Stimulated activated CD4-positive, alpha-beta T cell treated with anti-CD3 and anti-CD28 coated beads, Interleukin-4, amount 100 ng/mL, for 48 hours (primary cell): ENCODE measurements at places on chromosomes 13 and 19.

DNA sequence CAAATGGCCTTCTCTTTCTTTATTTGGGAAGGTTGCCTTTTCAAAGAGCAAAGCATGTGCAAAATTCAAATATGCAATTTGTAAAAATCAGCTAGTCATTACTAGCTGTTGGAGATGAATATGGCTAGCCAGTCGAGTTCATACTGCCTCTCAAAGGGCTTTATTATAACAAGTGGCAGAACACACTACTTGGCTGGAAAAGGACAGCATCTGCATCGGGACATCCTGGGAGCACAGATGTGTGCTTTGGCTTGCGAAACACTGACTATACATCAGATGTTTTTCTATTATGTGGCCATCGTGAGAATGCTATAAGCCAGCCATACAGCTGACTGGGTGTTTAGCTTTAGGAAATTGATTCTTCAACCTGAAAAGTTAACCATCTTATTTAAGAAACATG, 424.2 kb downstream of the KCTD12 start:
- no peak for DNase-seq

DNA sequence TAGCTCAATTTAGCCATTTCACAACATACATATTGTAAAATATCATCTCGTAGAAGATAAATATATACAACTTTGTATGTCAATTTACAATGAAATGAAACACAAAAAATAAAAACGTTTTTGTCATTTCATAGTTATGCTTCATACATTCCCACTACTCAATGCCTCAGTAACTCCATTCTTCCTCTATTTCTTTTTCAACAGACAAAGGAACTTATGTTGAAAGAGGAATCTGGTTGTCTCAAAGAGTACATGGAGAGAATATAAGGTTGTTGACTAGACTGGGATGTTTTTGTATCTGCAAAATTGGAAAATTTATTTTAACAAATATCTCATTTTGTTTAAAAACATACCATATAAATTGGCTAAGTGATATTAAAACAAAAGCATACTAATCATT, 12.8 kb downstream of the KCTD12 start:
- no peak for DNase-seq

- no peak for DNase-seq
These were observed 1.1 kb downstream of the ATP4A start for GRCh38 chr19:35562336-35562735.

DNA sequence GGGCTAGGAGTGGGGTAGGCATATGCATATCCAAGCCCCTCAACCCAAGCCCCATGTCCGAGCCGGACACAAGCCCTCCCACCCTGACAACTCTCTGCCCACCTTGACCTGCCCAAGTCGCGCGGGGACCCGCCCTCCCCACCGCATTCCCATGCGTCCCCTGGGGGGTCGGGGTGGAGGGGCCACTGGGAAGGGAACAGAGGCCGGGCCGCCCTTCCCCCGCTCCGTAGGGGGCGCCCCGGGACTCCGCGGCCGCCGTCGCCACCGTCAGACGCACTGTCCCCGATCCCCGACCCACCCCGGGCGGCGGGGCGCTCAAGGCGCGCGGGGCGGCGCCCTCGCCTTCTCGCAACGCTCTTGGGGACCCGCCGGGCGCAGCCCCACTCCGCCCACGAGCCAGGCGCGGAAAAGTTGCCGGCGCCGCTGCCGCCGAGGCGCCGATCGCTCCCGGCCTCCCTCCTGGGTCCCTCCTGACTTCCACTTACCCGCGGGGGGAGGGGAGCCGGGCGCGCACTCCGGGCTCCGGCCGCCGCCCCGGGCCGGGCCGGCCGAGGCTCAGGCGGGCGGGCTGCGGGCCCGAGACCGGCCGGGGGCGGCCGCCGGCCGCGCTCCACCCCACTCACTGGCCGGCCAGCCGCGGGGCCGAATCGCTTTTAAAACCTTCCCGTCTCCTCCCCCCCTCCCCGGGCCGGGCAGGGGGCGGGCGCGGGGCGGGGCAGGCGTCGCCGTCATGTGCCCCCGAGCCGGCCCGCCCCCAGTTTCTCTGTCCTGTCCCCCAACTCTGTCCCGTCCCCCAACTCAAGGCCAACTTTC, 34.4 kb upstream of the NANOS3 start:
- DNase-seq: no peak

- DNase-seq: no peak
These were observed 20.9 kb upstream of the IGSF23 start for GRCh38 chr19:44592451-44592890.

- no peak for DNase-seq
These were observed 26.8 kb downstream of the ZNF350 start for GRCh38 chr19:51959791-51960190.

DNA sequence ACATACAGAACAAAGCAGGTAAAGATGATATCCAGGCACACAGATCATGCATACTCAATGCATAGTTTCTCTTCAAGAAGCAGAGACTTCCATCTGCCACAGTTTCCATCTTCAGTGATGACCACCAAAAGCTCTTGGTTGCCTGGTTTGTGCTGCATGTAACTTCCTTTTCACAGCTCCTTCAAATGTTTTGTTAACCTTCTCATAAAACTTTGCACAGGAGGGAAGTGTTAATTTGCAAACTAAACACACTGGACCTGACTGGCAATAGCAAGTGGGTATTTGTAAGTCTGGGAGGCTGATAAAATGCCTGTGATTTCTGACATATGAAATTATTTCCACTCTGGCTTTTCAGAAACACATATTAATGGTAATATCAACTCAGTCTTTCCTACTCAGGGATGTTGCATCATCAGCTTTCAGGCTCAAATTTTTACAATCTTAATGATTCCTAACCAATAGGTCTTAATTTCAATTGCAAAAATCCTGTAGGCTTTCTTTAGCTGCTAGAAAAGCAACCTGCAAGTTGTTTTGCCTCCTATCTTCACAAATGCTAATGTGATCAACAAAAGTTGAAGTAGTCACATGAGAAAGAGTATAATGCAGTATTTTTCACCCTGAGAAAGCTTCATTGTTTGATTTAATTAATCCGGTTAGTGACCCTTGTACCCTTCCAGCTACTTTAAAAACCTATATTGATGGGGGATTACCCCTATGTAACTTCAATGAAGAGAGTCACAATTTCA, 575.6 kb downstream of the DIAPH3 start:
- DNase-seq: no peak

DNA sequence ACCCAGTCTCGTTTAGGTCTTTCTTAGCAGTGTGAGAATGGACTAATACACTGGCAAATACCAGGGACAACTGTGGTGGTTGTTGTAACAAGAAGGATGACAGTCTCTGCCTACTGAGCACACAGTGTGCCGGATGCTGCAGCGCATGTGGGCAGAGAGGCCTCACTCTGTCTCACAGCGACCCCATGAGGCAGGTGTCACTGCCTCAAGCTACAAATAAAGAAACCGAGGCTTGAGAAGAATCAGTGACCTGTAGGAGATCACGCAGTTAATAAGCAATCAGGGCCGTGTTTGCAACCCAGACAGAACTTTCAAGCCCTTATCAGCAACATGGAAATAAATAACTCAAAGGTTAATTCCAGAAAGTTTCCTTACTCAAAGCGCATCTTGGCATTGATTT, 40.5 kb upstream of the GAS6 start:
- DNase-seq: no peak

GRCh38 chr13:102642475-102642874, 45.7 kb downstream of the TPP2 start:
- no peak for DNase-seq

DNA sequence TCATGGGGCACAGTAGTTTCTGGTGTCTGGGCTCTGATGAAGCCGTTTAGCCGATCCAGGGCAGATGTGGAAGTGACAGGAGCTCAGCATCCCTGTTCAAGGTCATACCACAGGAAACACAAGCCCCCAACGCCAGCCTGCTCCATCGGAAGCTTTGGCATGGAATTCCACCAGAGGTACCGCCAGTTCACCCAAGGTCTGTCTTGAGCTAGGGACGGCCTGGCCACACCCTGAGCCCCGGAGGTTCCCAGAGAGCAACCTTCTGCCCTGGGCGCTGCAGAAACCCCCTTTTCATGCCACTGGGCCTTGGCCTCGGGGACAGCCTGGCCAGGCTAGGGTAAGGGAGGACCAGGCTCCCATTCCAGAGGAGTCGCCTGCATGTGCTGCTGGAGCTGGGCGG, 39.4 kb upstream of the TPM4 start:
- no peak for DNase-seq

- DNase-seq: no peak
These were observed 562.0 kb downstream of the MYO16 start for GRCh38 chr13:109191413-109191812.

GRCh38 chr19:33089010-33089409, 8.0 kb downstream of the GPATCH1 start:
- no peak for DNase-seq

DNA sequence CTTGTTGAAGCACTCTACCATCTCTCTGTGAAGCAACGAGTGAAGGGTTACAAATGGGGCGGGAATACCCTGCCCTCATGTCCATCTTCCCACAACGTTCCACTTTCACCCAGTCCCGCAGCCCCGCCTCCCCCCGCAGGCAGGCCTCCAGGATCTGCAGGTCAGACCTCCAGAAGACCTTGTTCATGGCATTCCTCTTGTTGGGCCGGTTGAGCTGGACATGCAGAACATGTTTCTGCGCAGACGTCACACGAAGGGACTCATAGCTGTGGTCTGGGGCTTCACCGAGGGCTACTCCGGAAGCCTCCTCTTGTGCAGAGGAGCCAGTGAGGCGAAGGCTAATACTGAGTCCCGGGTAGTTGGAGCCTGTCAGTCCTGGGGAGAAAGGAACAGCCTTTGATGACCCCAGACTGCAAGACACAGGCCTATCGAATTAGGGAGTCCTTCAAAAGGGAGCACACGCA, 420 bp downstream of the ECH1 start:
- no peak for DNase-seq

GRCh38 chr13:109859216-109859835, 72.9 kb upstream of the IRS2 start:
- no peak for DNase-seq

GRCh38 chr19:43682824-43683661, 13.1 kb upstream of the PLAUR start:
- no peak for DNase-seq

DNA sequence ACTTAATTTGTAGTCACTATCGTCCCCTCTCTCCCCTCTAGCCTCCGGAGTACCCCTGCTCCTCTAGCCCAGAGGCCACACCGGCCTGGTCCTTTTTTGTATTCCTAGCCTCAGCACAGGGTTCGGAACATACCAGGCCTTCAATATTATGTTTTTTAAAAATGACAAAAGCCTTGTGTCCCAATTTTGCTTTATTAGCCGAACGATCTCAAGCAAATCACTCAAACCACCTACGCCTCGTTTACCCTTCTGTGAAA, 463 bp upstream of the POMP start:
- DNase-seq: no peak

DNA sequence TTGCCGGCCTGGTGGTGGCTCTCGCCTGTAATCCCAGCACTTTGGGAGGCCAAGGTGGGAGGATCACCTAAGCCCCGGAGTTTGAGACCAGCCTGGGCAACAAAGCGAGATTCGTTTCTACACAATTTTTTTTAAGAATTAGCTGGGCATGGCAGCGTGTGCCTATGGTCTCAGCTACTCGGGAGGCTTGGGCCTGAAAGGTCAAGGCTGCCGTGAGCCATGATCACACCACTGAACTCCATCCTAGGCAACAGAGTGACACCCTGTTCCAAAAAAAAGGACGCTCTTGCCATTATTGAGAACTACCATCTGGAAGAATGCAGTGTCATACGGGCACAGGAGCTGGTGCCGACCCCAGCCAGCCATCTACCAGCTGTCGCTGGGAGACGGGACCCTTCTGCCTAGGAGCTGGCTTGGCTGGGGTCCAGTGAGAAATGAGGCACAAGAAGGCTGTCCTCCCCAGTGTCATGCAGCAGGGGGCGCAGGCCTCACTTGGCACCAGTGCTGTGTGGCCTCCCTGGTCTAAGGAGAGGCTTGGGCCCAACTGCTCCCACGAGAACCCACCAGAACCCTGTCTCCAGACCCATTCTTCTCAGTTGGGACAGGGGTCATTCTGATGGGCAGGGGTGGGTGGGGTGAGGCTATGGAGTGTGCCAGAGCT, 12.2 kb upstream of the RELB start:
- peak; percentile 59 for DNase-seq

- DNase-seq: no peak
These were observed 47.8 kb upstream of the TCF3 start for GRCh38 chr19:1699998-1700732.

DNA sequence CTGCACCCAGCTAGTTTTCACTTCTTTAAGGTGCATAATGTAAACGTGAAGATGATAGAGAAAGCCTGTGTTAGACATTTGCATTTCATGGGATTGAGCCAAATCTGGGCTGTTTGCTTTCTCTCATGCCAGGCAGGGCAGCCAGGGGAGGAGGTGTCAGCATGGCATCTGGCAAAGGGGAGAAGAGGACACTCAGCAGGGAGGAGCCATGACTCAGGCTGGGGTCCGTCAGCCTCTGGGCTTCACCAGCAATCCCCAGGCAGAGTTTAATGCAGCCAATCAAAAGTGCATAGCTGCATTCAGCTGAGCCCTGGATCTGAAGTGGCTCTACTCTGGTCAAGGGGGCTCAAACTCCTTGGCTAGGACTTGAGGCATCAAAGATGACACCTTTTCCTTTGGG, 23.5 kb downstream of the EBPL start:
- no peak for DNase-seq

DNA sequence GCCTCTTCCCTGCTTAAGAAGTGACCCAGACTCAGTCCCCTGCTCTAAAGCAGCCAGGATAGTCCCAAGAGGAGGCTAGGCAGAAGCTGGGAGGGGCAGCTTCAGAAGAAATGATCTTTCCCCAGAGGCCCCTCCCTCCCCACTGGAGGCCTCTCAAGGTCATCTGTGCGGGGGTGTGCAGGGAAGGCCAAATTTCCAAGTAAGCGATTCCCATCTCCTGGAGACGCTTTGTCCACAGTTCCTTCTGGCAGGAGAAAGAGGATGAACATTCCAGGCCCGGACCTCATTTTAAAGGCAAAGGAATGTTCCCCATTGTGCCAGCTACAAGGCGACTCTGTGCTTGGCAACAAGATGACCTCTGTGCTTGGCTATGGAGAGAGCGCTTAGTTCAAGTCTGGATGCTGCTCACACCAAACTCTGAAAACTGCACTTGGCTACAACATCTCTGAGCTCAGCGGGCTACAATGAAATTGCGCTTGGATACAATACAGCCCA, 23.5 kb downstream of the COL5A3 start:
- no peak for DNase-seq

DNA sequence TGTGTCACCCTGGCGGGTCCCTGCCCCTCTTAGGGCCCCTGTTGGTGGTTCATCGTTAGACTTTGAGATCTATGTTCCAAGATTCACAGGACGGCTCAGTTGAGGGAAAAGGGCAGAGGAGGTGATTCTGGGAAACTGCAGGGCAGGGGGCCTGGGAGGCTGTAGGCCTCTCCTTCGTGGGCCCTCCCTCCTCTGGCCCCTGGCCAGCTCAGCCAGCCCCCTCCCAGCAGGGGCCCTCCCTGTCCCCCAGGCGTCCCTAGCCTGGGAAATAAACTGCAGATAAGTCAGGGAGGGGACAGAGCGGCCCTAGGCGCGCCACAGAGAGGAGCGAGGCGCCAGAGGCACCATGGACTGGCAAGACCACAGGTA, 6.5 kb downstream of the HIF3A start:
- DNase-seq: no peak

- DNase-seq: no peak
These were observed 6.2 kb downstream of the OCEL1 start for GRCh38 chr19:17232258-17232657.
